Thoracic aorta (tissue), 2 donors: ENCODE measurements at places on chromosomes 3 and 15. TPM values are rescaled to one million over a fixed set of nuclear protein-coding genes. Genes with fewer than 3 reads are reported as not detected.

GRCh38 chr15:36724493-36724892 lies 145.1 kb downstream of the CDIN1 start:
- no peak for DNase-seq

GRCh38 chr15:77597804-77598453 lies 34.8 kb downstream of the LINGO1 start:
- no peak for DNase-seq

DNA sequence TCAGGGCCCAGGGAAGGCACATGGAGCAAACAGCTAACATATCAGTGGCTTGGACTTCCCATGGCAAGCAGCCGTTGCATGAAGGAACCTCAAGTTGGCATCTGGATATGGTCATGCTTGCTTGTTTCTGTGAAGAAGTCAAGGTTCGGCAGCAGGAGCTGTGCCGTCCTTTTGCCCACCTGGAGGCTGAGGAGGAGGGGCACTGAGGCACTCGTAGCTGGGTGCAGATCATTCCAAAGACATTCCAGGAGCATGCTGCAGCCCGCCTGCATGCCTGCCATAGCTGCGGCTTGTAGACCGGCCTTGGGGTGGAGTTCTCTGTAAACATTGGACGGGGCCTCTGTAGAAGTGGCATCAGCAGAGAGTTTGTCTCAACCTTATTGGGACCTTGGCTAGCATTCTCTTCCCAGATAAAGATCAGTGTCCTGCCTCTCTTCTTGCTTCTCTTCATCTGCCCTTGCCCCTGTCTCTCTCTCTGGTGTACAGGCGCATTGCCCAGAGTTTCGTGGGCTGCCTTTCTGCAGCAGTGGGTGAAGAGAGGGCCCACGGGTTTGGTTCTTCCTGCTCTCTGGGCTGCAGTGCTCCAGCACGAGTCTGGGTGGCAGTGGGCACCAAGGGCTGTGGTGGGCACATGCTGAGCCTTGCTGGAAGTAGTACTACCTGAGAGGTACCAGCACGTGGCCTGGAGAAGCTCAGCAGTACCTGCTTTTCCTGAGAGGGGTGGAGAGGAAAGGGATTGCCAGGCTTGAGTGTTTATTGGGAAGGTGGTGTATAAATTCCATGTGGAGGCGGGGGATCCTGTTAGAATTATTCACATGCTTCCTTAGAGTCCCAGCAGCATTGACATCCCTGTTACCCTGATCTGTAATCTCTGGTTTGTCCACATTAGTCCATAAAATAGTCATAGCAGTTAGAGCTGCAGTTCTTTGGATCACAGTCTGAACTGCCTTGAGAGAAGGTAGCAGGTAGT lies 49.4 kb downstream of the CHCHD6 start:
- no peak for DNase-seq

DNA sequence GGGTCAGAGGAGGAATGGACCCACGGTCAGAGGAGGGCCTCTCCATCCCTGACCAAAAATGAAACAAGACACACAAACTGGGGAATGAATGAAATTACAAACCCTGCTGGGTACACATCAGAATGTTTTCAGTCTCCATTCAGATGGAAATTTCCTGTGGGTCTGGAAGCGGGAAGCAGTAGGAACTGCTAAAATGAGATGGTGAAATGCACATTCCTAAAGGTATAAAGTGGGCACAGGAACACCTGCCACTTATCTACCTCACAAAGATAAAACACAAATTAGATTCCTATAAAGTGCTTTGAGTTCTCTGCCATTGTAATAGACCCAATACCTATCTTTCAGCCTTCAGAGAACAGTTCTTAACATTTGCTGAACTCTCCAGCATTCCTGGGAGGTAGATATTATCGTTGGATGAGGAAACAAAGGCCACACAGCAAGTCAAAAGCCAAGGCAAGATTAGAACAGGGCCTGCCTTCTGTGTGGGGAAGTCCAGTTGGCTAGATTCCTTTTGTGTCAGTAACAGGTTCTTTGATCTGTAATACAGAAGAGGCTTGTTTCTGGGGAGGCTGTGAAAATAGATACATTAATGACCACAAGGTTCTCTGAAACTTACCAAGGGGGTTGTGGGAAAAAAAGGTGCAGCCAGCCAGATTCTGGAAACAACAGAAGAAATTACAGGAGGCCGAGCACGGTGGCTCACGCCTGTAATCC lies 98.4 kb downstream of the IGF2BP2 start:
- no peak for DNase-seq

GRCh38 chr3:138509586-138509985 lies 75.2 kb downstream of the ESYT3 start:
- DNase-seq = no peak

DNA sequence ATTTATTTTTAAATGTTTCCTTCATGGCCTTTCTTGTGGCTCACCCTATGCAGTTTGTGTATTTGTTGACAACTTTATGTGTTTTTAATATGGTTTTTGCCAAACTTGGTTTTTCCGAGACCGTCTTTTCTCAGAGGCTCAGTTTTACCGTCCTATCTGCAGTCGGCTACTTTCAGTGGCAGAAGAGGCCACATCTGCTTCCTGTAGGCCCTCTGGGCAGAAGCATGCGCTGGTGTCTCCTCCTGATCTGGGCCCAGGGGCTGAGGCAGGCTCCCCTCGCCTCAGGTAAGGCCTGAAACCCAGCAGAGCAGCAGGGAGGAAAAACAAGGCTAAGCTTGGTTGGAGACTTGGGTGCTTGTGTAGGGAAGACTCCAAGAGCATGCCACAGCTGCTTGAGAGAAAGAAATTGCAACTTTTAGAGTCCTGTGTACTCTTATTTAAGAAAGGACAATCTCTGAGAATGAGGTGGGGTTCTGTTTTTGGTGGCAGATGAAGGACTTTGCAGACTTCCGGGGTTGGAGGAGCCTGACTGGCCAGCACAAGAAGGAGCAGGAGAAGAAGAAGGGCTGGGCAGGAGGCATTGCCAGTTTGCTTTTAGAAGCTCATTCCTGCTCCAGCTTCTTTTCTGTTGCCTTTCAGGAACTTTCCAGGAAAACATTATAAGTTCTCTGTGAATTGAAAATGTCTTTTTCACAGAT lies at the start of gene TIGIT:
Gene TIGIT (plus strand): TSS at position 191 of the 698 bp plus-strand sequence. CDS start 34 bp downstream, at position 225.
- DNase-seq = no peak

Gene EPHB1
- total RNA-seq = 0.68 TPM

GRCh38 chr3:70182166-70182565 lies 130.3 kb downstream of the MDFIC2 start:
- no peak for DNase-seq
